ENCODE measurements at places on chromosomes 16 and 17. TPM values are rescaled to one million over a fixed set of nuclear protein-coding genes. Genes with fewer than 3 reads are reported as not detected.

ACSM2A gene
- total RNA-seq: not detected

HOXB4 gene
- 0.13 TPM for total RNA-seq

VAT1L gene
- 0.02 TPM for total RNA-seq

TOB1 gene
- total RNA-seq: 93.4 TPM

ZNF423 gene
- total RNA-seq: 0.29 TPM

DHRS13 gene
- total RNA-seq: 6.6 TPM

GNG13 gene
- total RNA-seq: not detected

SCPEP1 gene
- 42.5 TPM for total RNA-seq

TMIGD1 gene
- not detected for total RNA-seq

MPRIP gene
- total RNA-seq: 391 TPM

TRPV3 gene
- 0.35 TPM for total RNA-seq

ZNRF1 gene
- 23.1 TPM for total RNA-seq

OR3A3 gene
- not detected for total RNA-seq

CCL2 gene
- 10.8 TPM for total RNA-seq

ZNF747 gene
- total RNA-seq: 5.0 TPM

TAC4 gene
- total RNA-seq: not detected

RHBDF1 gene
- 26.4 TPM for total RNA-seq

TBC1D26 gene
- total RNA-seq: not detected

Data from A549 treated with dexamethasone at 1 μM for 4 hours (cell line).